Hepatocyte (in vitro differentiated cells): ENCODE measurements at places on chromosomes 6 and 20.

DNA sequence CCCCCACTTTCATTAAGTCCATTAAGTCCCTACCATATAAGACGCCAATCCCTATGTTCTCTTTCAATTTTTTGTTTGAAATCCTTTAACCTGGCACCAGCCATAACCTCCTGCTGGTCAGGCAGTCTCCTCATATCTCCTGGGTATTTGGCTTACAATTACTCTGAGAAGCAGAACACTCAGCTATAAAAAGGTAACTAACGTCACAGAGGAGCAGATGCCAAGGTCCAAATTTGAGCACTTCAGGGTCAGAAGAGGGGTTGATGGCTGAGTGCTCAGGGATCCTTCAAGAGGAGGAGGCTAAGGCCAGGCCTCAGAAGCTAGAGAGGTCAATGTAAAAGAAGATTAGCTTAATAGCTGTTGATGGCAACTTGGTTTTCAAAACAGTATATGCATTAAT, 22.3 kb upstream of the RCAN2 start:
- DNase-seq = no peak

GRCh38 chr20:58623579-58624473, 27.3 kb upstream of the STX16 start:
- DNase-seq = peak; percentile 89

GRCh38 chr20:46089167-46089416, 670 bp downstream of the NCOA5 start:
- peak; percentile 49 for DNase-seq

- peak; percentile 62 for DNase-seq
These were observed 17.5 kb downstream of the ACSS1 start for GRCh38 chr20:25040438-25040831.
